ENCODE measurements at places on chromosomes 7 and 10.

- no peak for DNase-seq
These were observed 73.1 kb downstream of the PRKAG2 start for GRCh38 chr7:151803841-151804240.

DNA sequence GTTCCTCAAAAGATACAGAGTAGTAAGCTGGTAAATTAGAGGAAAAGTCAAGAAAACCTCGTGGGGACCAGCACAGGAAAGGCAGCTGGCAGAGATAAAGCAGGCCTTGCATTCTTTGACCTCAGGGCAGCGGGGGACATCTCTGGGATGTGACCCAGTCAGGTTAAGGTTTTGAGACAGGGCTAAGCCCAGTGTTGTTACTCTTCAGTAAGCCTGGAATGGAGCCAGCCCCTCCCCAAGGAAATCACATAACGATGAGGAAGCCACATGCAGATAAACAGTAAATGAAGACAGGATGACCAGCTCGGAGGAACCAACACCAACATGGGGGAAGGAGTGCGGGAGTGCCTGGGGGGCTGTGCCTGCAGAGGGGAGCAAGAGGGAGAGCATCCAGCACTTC is 99.6 kb downstream of the JAZF1 start:
- no peak for DNase-seq

- DNase-seq = no peak
These were observed 143.8 kb downstream of the HGF start for GRCh38 chr7:81626008-81626407.

- peak; percentile 45 for DNase-seq
These were observed 75.1 kb downstream of the MAD1L1 start for GRCh38 chr7:2157473-2158279.

DNA sequence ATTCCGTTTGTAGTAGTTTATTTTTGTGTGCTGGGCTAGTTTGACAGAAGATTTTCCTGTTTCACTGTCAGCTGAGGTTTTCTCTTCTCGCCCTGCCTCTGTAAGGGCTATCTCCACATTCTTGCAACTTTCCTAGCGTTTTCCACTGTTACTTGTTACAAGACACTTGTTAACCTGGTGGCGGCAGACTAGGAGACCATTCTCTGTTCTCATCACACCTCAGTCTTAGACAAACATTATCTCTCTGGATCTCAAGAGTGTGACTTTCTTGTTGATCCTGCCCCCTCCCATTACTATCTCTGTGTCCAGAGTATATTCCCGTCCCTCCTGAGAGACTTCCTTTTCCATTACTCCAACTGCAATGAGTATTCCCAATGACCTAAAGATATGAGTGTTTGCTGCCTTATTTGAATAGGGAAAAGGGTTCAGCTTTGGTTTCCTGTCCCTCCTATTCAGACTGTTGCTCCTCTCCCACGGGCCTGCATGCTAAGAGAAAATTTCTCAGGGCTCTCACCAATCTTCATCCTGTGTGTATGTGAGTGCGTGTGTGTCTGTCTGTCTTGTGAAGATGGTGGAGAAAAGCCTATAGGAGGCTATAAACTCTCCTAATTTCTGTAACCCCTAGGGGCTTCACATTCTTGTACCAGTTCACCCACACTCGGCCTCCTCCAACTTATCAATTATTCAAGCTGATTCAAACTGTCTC is 722.4 kb upstream of the POT1 start:
- DNase-seq = no peak

DNA sequence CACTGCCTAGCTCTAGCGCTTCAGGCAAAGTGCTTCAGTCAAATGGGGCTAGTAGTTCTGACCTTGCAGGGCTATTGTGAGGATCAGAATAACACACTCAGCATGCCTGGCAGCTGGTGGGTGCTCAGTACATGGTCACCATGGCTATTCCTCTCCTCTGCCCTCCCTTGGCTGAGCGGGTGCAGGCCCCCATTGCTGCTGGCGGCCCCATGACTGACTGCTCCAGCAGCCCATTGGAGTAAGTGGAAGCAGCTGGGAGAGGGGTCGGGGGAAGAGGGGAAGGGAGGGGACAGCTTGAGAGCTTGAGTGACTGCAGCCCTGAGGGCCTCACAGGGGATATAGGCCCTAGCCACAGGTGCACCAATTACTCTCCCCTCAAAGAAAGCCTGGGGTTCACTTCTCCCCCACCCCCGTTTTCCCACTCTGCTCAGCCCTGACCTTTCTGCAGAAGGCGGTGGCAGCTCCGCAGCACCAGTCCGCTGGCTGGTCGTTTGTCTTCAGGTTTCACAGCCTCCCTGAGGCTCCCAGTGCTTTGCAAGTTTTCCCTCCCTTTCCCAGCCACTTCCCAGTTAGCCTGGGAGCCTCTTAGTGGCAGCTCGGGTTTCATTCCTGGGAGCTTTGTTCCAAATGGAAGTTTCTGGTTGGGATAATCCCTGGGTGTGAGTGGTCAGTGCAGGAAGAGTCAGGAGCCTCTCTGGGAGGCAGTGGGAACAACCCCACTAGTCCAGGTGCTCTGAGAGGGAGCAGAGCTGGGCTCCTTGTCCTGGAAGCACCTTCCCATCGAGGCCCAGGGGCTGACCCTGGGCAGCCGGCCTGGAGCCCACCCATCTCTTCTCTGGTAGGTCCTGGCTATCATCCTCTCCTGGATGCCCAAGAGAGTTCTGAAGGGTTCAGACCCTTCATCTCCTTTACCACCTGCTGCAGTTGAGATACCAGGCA is 16.3 kb downstream of the FGF8 start:
- DNase-seq = no peak

GRCh38 chr7:49911909-49912308 is 138.5 kb downstream of the VWC2 start:
- no peak for DNase-seq

DNA sequence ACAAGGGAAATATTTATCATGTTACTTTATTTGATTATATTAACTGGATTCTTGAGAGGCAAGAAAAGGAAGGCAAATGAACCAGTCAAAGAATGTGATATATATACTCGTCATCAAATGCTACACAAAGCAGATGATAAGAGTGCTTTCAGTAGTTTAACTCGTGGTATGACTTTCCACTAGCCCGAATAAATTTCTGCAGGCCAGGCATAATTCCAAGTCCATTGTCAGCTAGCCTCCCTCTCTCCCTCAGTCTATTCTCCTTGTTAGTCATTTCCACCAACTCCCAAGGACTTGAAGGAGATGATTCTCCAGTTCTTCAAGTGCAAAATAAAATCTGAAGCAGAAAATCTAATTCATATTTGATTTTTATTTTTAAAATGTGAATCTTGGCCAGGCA is 190.5 kb downstream of the GLI3 start:
- no peak for DNase-seq

GRCh38 chr7:100687751-100688300 is 6.2 kb downstream of the GIGYF1 start:
- DNase-seq = no peak

- DNase-seq = no peak
These were observed 96.7 kb downstream of the PAXIP1 start for GRCh38 chr7:154906201-154906600.

GRCh38 chr10:125951290-125951689 is 54.9 kb downstream of the FANK1 start:
- DNase-seq = no peak

DNA sequence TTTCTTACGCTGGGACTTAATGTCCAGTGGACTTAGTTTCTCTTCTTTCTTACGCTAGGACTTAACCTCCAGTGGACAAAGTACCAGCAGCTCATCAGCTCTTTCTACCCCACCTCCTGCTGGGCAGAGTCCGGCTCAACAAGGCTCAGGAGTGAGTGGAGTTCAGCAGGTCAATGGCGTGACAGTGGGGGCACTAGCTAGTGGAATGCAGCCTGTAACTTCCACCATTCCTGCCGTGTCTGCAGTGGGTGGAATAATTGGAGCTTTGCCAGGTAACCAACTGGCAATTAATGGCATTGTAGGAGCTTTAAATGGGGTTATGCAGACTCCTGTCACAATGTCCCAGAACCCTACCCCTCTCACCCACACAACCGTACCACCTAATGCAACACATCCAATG is 199.7 kb downstream of the MLLT10 start:
- DNase-seq = no peak

- DNase-seq = no peak
These were observed 3.5 kb upstream of the ZNF282 start for GRCh38 chr7:149191851-149192250.

DNA sequence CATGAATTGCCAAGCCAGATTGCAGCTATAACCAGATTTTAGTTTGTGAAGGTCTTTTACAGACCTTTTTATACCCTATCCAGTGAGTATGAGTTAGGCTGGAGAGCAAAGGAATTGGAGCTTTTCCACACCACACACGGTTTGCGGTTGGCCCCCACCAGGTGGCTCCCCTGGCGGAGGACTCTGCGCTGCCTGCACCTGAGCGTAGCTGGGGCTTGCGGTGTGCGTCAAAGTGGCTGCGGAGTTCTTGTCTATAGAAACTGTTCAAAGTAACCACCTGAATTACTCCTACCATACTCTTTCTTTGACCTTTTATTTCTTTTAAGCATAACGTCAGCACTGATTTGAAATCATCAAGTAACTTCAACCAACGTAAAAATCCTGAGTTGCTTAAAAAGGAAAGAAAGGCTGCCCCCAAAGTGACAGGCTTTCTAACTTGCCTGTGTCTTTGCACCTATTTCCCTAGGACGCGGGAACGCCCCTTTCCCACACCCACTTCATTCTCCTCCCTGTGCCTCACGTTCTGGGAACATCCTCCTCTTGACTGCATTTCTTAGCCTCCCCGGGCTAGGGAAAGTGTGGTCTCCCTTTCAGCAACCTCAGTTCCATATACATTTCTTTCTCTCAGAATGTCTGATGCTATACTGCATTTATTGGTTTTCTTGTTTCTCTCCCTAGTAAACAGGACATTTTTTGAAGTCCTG is 47.6 kb upstream of the TMEM72 start:
- no peak for DNase-seq

DNA sequence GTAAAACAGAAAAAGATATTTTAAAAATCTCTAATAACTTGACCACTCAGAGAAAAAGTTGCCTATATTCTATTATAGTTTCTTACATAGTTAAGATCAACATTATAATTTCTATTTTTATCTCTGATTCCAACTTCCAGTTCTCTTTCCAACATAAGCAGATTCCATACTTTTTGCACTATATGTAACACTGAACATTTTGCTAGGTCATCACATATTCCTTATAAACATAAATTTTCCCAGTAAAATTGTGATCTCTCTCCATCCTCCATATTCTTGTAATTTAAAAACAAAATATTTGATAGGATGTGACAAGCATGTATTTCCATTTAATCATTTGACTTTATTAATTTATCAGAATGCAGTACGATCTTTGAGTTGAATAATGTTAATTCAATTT is 170.4 kb upstream of the THSD7A start:
- no peak for DNase-seq

DNA sequence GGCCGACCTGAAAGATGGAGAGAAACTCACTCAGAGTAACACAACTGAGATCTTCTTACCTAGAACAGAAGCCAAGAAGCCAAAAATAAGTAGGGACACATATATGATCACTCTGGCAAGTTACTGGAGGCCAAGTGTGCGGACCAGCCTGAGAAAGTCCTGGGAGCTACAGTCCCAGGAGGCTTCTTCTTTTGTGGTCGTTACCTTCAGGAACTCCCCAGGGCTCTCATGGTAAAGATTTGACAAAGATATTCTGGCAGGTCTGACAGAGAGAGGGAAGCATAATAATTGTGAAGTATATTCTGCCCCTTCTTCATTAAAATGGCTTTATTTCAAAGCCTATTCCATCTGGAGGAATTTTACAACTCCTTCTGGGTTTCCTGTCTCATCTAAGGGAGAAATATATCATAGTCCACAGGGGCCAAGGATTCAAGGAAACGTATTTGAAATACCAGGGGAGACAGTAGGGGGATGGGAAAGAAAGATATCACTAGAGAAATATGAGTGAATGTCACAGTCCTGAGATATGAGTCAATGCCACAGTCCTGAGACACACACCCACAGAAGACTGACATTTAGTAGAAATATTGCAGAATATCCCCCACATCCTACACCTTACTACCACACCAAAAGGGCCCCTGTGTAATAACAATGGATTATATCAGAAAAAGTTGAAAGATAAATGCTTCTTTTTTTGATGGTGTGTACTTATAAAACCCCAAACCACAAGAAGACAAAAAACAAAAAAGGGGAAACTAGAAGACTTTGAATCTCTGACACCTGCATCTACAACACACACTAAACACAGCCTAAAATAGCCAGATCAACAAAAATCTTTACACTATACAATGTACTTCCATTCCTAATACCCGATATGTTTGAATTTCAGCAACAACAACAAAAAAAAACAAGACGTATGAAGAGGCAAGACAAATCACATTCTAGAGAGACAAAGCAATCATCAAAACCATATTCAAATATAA is 594.2 kb upstream of the NRG3 start:
- DNase-seq = no peak

GRCh38 chr10:60944058-60944909 is at the start of gene RHOBTB1:
TSS of gene RHOBTB1 (minus strand) at chr10:60944185. CDS start at chr10:60911542, 32,643 bp downstream.
- DNase-seq = peak; percentile 71

GRCh38 chr10:22795546-22795945 is 81.2 kb upstream of the PIP4K2A start:
- DNase-seq = no peak

- no peak for DNase-seq
These were observed 162.0 kb downstream of the IQUB start for GRCh38 chr7:123372368-123372767.

GRCh38 chr10:1089017-1089689 is 33.0 kb downstream of the WDR37 start:
- no peak for DNase-seq

DNA sequence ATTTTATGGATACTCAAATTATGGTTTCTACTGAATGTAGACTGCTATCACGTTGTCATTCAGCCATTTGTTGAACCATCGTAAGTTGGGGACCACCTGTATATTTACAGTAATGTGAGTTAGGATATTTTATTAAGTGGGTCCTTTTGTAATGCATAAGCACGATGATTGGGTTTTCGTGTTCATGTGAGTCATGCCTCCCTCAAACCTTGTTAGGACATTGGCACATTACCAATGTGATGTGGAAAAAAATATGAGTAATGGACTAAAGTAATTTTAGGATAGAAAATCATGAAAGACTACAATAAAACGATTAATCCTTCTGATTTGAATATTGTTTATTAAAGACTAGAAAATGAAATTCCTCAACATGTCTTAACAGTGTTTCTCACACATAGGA is 8.7 kb downstream of the SMC3 start:
- DNase-seq = no peak

GRCh38 chr7:73560109-73560835 is 2.8 kb upstream of the BCL7B start:
- no peak for DNase-seq

- no peak for DNase-seq
These were observed 27.5 kb downstream of the VWA2 start for GRCh38 chr10:114266521-114266920.

- DNase-seq = no peak
These were observed 1.3 kb downstream of the HOXA9 start for GRCh38 chr7:27164045-27164366.

DNA sequence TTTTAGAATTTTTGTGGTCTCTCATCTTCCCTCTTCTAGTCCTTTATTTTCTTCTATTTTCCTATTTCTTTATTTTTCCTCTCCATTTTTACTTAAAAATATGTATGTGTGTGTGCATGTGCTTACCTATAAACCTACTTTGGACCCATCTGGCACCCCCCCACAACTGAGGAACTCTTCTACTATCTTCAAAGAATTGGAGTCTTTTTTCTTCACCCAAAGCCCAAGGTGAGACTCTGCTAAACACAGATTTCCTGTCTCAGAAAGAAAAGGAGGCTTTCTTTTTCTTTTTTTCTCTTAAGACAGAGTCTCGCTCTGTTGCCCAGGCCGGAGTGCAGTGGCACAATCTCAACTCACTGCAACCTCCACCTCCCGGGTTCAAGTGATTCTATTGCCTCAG is 24.2 kb downstream of the PRTFDC1 start:
- no peak for DNase-seq

All from hypothalamus (tissue), 51 donors.